ENCODE measurements at places on chromosomes 7 and 10.

DNA sequence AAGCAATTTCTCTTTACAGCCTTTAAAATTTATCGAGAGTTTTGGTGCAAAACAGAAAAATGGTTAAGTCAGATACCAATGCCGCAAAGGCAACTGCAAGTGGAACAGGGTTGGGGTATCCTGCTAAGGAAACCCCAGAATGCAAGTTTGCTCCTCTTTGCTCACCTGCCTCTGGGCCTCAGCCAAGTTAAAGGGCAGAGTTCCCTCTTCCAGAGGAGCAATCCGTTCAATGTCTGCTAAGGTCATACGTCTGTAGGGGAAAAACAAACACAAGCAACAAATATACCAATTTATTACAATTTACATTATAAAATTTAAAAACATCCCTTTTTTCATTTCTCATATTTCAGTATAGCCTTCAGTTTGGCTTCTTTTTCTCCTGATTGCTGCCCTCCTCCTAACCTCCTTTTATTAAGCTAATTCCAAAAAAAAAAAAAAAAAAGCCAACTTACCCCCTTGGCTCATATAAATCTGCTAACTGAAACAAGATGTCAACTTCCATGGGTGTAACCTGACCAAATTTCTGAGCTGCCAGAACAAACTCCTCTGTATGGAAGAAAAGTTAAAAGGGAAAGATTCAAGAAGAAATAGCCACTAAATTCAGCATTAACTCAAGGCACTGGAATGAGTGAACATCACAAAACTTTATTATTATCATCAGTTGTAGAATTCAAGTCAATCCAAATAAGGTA, 132.6 kb downstream of the SLC25A13 start:
- DNase-seq = no peak

GRCh38 chr7:141320287-141320686, 230.9 kb upstream of the AGK start:
- DNase-seq = no peak

DNA sequence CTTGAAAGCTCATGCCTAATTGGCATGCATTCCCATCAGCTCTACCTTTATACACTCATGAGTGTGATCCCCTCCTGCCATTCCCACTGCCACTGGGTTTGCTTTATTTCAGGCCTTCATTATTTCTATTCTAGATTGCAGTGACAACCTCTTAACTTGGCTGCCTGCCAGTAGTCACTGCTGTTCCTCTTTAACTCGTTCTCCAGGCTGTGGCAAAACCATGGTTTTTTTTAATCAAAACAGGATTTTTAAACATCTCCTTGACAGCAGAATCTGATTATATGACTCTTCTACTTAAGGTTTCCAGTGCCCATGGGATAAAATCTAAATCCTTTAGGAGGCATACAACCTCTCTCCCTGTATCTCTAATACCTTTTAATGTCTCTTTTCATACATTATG, 223.7 kb upstream of the PCDH15 start:
- no peak for DNase-seq

GRCh38 chr7:19106241-19107080, 11.0 kb downstream of the TWIST1 start:
- DNase-seq = no peak

GRCh38 chr7:111126987-111127386, 36.1 kb downstream of the LRRN3 start:
- DNase-seq = no peak

DNA sequence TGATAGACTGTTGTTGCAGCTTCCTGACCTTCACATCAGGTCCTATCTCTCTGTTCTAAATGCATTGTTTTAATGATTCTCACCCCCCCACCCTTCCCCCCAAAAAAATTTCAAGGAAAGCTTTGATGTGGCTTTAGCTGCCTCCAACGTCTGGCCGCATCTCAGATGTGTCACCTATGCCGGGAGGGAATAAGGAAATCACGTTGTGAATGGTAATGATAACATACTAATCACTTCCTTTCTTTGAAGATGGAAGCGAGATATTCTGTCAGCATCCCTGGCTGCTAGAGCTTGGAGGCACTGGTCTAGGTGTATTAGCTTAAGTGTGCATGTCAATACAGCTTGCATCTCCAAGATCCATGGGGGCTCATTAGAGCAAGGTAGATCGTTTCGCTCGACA, 89.6 kb downstream of the VTI1A start:
- DNase-seq = no peak

GRCh38 chr7:26525398-26526264, 234.0 kb downstream of the SNX10 start:
- no peak for DNase-seq

GRCh38 chr7:158973941-158974785, 117.8 kb downstream of the DYNC2I1 start:
- no peak for DNase-seq

DNA sequence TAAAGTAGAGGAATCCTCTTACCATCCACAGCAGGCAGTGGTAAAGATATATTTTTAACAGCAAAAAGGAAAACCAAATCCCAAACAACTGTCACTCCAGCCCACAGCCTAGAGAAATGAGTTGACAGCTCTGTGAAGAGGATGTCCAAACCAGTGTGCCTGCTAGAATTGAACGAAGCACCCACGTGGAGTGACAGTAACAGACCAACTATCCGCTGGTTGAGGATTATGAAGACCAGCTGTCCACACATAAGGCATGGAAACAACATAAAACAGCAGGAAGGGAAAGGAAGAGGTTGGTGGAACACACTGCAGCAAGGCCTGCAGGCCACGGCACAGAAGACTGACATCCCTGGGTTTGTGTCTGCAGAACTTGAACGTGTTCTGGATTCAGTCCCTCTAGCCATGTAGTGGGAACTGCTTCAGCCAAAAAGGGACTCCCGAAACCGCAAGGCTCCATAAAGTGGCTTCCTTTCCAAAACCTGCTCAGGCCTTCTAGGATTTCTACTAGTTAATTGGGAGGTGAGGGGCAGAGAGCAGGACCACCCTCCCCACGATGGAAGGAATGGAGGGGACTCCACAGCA, 324.4 kb downstream of the BICC1 start:
- DNase-seq = no peak

DNA sequence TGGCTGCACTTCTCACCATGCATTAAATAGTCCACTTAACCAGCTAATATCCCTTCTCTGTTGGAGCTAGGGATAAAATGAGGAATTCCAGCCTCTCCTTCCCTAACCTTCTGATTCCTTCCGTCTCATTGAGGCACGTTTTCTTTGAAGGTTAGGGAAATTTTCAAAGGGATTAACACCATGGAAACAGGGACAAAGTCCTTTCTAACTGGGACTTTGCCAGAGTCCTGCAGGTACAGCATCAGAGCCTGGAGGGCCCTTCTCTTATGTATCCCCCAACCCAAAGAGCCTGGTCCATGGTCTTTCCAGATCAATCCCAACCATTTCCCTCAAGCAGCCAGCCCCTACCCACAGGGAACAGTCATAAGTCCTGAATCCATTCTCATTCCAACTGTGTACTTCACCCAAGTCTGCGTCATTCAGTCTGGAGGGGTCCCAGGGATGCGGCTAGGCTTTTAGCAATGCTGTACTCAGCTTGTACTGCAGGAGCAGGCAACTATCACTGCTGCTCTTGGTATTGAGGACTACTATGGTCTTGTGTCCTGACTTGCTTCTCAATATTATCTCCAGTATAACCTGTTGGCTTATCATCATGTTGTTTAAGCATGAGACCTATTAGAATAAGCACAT, 34.6 kb upstream of the CROT start:
- no peak for DNase-seq

GRCh38 chr7:95213148-95213547, 111.2 kb downstream of the PON1 start:
- no peak for DNase-seq

DNA sequence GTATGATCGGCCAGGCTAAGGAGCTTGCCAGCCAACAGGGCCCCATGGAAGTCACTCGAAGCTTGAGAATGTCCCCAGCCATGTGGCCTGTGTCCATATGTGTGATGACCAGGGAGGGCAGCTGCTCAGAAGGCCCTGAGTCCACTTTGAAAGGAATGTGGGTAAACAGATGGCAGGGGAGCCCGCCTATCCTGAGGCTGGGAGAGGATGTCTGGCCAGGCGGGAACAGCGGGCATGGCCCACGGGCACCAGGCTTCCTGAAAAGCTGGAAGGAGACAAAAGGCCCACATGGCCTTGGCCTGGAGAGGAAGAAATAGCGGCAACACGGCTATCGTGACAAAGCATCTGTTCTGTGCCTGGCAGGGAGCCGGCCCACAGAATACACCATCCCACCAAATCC, 137.9 kb upstream of the PPIF start:
- DNase-seq = no peak

DNA sequence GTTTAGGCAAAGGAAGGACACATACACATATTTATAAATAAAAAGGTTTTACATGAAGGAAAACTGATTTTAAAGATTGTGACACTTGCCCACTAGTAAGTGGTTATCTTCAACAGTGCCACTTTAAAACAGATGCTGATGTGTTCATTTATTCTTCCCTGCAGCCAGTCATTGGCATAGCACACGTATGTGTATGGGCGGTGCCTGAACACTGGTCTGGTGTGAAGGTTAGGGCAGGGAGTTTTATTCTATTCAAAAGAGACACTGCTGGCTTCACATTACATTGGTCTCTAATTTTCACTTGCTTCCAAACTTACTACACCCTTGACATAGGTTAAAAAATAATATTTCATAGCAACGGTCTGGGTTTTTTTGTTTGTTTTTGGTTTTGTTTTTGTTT, 57.9 kb downstream of the NOD1 start:
- no peak for DNase-seq

DNA sequence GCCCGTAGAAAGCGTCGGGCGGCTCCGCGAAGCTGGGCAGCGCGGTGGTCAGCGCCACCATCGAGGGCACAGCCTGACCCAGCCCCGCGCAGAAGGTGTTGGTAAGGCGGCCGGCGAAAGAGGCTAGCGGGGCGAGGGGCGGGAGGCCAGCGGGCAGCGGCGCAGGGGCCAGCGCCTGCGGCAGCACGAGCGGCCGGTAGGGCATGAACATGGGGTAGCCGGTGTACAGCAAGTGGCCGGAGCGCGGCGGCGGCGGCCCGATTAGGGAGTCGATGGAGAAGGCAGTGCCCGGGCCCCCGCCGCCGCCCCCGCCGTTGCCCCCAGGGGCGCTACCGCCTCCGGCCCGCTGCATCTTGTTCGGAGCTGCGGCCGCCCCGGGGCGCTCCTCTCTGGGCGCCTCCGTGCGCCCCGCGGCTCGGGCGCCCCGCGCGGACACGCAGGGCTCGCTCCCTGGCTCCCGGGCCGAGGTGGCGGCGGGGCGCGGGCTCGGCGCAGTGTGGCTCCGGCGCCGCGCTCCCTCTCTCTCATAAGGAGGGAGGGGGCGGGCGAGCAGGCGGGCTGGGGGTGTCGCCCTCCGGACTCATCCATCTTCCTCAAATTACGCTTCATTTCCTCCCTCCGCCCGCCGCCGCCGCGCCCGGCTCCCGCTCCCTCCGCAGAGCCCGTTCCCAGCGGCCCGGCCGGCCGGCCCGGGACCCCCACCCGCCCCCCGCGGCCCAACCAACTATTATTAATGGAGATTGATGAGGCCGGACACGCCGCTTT, at the start of gene GBX1:
Gene GBX1 (minus strand): TSS at position 498 of the 765 bp plus-strand sequence. CDS start 146 bp downstream, at position 352.
- no peak for DNase-seq

- no peak for DNase-seq
Observed at GRCh38 chr7:139562961-139563565, 39.6 kb downstream of the CLEC2L start.

GRCh38 chr7:151082141-151083070, 887 bp downstream of the TMUB1 start:
- no peak for DNase-seq

All from effector CD4-positive, alpha-beta T cell (primary cell).